ENCODE measurements at places on chromosomes 3 and 15.

DNA sequence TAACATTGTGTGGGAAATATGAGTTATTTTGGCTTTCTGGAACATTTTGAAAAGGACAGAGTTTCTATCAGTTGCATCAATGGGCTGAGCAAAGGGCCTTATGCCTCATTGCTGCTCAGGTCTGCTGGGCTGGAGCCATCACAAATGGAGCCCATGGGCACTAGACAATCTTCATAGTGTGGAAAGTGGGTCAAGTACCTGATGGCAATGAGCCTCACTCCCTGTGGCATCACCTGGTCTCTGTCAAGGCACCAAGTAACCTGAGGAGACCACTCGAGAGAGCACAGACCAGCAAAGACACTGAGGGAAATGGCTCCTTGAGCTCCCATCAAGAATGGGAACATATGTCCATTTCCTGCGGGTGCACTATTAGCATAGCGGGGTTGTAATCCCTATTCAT lies 96.7 kb upstream of the PPP2R3A start:
- no peak for DNase-seq

DNA sequence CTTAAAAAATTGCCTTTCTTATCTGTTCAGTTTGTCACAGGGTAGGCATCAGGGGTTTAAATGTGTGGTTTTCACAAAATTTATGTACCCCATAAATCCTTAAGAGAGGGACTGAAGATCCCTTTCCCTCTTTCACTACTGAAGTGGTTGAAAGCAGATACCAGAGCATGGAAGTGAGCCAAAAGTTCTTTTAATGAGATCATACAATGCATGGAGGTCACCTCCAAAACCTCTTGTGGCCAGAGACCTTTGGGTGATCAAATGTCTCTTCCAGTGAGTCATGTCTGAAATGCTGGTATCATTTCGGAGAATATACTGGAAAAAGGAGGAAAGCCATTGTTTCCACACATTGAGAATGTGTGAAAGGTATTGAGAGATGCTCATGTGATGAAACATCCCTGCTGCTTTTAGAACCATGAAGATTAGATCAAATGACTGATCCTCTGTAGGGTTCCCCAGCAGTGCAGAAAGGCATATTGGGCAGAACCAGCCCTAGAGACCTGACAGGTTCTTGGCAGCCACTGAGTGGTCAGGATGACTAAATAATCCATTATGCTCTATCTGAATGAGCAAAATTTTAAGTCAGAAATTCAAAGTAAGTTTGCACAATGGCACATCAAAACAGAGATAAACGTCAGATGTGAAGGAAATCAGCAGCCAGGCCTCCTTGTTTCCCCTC lies 165.8 kb upstream of the SLC2A2 start:
- DNase-seq: peak; percentile 77

DNA sequence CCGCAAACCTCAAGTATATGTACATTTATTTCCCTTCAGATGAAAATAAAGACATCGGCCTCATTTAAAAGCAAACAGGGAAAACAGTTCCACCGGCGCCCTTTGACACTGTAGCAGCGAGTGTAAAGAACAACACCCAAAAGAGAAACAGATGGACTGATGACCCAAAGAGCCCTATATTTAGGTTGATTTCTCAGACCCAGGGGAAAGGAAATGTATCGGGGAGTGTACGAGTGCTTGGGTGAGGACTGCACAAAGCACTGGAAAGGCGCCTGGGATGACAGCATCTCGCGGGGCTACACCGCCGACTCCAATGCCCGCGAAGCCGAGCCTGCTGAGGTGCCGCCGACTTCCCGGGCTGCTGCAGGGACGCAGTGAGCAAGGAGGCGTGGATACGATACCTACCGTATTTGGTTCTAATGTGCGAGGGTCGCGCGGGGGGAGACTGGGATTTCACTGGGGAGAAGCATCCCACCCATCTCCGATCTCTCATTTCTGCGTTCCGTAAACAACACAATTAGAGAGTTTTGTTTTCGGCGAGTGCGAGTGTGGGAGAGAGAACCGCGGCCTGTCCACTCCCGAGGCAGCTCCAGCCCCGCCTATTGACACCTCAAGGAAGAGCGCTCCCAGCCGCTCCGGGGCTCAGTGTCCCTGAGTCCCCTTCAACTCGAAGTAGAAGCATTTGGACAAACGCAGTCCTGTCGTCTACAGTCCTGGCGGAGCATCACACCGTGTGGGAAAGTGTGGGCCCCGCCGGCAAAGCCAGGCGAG lies 2.0 kb downstream of the MECOM start:
- peak; percentile 63 for DNase-seq

- DNase-seq: no peak
These were observed 67.6 kb downstream of the ABTB1 start for GRCh38 chr3:127740136-127740915.

GRCh38 chr15:92669432-92669831 lies 13.9 kb upstream of the FAM174B start:
- no peak for DNase-seq

GRCh38 chr15:86021281-86022264 lies 58.1 kb upstream of the AGBL1 start:
- DNase-seq: peak; percentile 1

DNA sequence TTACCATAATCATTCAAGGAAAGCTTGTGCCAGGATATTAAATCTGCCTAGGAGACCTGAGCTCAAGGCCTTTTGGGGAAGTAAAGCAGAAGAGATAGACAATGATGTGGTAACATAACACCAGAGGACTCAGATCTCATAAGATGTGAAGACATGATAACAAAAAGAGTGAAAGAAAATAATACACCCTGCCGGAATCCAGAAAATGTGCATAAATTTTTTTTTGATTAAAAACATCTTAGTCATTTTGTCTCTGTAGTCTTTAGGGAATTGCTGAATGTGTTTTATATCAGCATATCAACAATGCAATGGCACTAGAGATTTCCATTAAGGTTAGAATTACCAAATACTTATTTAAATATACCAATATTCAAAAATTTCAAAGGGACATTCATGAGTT lies 326.8 kb upstream of the ROBO1 start:
- DNase-seq: no peak
